Left lung (tissue), 14 donors: ENCODE measurements at places on chromosomes 3 and 15. TPM values are rescaled to one million over a fixed set of nuclear protein-coding genes. Genes with fewer than 3 reads are reported as not detected.

Gene GCSAM
- total RNA-seq, result 0.45 TPM

Gene SERPINI1
- total RNA-seq, result 7.3 TPM

Gene CFAP100
- 8.2 TPM for total RNA-seq

Gene CLDN18
- 66.8 TPM for total RNA-seq

Gene GRM7
- total RNA-seq, result 0.50 TPM

Gene GAP43
- total RNA-seq, result not detected

GRCh38 chr3:151639418-151639740 is 94.3 kb upstream of the AADACL2 start:
- peak; percentile 51 for DNase-seq

GRCh38 chr3:192570821-192571791 is 156.2 kb downstream of the FGF12 start:
- peak; percentile 44 for DNase-seq

GRCh38 chr3:71616571-71617021 is 33.1 kb upstream of the FOXP1 start:
- DNase-seq, result no peak

- no peak for DNase-seq
Measured at GRCh38 chr3:12541625-12542024, 3.7 kb downstream of the MKRN2OS start.

DNA sequence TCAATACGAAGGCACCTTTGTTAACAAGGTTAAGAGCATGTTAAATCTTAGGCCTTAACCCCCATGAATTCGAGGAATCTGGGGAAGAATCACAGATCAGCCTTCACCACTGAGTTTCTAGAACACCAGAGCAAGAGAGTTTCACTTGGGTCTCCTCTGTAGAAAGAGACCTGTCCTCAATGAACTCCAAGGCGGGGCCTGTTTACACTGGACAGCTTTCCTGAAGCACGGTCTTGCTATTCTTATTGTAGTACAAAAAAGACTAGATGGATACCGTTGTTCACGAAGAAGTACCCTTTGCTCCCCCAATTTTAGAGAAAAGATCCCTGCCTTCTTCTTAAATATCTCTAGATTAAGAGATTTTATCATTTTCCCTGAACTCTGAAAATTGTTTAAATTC is 64.9 kb downstream of the USF3 start:
- DNase-seq, result no peak

- no peak for DNase-seq
Measured at GRCh38 chr15:64901141-64901540, 10.6 kb upstream of the ANKDD1A start.

DNA sequence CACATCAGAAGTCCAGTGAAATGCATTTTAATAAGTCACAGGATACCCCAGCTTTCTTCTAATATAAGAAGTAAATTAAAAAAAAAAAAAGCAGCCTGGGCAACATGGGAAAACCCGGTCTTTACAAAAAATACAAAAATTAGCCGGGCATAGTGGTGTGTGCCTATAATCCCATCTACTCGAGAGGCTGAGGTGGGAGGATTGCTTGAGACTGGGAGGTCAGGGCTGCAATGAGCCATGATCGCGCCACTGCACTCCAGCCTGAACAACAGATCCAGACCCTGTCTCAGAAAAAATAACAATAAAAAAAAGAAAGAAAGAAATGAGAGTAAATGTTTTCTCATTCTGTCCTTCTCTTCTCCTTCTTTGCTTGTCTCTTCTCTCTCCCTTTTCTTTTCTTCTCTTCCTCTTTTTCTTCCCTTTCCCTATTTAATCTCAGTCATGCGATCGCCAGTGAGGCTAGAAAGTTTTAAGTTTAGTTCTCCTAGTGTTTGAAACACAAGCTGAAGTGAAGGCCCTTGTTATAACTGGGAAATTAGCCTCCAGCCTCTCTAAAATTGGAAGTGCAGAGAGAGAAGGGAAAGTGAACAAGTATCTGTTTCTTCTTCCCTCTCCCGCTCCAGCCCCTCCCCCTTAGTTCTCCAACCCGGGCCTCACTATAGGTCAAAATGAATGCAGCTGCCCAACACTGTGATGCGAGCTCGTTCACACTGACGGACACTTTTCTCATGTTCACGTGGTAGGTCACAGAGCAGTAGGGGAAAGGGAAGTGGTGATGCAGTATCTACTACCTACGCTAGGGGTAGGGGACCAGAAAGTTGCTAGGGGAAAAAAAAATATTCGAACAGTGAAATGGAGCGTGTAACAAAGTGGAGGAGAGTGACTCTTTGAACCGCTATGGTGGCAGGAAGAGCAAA is 23.5 kb upstream of the TSC22D2 start:
- DNase-seq, result peak; percentile 54

DNA sequence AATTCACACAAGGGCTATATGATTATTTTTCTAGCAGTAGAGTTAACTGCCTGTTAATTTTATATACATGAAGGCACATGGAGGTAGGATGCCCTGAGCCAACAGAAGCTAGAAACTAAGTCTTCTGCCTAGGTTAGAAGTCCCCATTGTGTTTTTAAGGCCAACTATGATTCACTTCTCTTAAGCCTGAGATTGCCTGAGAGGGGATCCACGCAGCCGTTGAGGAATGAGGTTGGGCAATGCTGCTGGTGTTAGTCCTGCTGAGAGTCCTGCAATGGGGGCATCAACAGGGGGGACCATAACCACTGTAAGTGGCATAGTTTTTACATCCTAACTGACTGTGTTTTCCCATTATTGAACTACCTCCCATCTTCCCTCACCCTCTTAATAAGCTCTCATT is 60.1 kb upstream of the PFN2 start:
- DNase-seq, result no peak

DNA sequence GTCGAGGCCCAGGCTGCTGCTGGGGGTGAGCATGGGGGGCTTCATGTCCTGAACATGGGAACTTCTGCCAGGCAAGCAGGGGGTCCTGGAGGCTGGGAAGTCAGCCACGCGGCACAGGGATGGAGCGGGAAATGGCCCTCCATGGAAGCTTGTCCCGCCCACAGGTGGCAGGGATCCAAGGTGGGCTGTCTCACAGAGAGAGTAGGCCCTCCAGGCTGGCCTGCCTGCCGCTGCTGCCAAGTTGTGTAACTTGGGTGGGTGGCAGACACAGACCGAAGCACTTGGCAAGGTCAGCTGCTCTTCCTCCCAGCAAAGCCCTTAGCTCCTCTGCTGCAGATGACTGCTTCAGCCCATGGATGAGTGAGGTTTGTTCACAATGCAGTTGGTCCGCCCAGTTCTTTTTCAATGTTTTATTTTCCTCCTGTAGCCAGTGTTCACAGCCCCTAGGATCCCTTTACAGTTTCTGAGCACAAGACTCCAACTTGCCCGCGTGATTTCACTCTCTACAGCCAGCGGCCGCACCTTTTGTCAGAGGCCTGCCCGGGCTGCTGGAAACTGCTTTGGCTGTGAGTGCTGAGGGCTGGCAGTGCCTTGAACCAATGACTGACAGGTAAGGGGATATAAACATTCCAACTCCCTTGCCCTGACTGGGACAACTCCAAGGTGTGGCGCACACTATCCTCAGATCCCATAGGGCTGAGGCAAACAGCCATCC is 26.7 kb downstream of the HCN4 start:
- no peak for DNase-seq
